ENCODE measurements at places on chromosomes 2 and 18.

GRCh38 chr2:46548103-46548486 lies 68.7 kb downstream of the TMEM247 start:
- DNase-seq = no peak

DNA sequence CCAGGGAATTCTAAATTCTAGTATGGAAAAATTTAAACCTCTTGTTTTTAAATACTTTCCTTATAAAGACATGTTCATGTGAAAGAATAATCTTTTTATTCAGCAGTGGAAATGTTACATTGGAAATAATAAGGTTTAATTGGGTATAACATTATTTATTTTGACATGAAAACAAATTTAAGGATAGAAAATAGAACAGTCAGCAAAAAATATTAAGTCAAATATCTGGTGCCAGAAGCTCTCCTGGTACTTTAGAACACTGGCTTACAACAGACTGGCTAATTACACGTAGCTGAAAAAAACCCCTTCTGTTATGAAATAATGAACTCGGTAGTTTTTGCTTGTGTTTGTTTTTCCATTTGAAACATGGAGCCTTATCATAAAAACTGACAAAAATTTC lies 447.9 kb downstream of the DSEL start:
- DNase-seq = no peak

GRCh38 chr2:241851325-241852115 lies 7.2 kb downstream of the PDCD1 start:
- DNase-seq = no peak

- no peak for DNase-seq
These were observed 39.4 kb downstream of the ACOXL start for GRCh38 chr2:110771547-110772382.

GRCh38 chr2:119008108-119008507 lies 66.1 kb downstream of the MARCO start:
- DNase-seq = no peak

- DNase-seq = peak; percentile 30
These were observed 17.6 kb downstream of the WNT10A start for GRCh38 chr2:218898109-218898878.

DNA sequence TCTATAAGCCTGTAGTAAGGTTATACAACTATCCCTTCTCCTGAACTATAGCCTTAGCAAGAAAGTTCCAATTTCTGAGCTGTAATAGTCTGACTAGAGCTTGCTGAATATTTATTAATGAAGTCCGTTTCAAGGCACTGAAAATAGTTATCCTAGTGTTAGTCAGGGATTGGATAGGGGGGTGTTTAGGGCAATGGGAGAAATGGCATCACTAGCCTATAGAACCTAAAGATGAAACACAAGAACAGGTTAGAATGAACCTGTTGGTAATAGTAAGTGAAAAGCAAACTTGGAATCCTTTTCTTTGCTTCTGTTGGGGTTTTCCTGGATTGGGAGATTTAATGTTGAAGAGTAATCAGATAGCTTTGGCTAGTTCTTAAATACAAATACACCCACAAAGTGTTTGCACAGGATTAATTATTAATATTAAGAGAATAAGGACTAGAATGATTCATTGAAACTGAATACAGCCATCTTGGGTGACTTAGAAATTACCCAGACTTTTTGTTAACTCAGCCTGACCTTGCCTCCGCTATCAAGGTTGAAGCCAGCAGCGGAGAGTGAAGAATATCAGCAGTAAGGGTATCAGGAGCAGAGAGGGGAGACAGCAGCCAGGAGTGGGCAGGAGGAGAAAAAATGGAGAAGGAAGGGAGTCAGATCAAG lies 14.4 kb downstream of the CCNT2 start:
- no peak for DNase-seq

DNA sequence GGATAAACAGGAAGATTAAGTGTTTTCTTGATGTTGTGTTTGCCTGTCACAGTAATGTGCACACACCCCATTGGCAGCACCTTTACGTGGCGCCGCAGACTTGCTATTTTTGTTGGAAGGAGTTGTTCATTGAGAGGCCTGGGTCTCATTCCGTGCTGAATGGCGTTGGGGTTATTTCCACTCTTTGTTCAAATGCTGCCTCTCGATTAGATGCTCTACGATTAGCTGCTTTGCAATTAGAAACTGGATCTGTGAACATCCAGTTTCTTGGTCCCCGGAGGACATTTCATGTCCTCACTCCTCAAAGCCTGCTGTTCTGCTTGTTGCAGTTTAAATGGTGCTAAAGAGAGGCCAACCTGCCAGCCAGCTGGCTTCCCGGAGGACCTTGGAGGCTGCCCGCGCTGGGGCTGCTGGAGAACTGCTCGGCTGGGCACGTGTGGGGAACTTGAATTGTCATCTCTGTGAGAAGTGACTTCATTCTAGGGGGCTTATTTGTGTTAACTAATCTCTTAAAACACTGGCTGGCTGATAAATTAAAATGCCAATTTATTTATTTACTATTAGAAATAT lies 117.4 kb upstream of the NABP1 start:
- DNase-seq = no peak

- DNase-seq = no peak
These were observed 67.4 kb downstream of the MOGAT1 start for GRCh38 chr2:222738809-222739208.

DNA sequence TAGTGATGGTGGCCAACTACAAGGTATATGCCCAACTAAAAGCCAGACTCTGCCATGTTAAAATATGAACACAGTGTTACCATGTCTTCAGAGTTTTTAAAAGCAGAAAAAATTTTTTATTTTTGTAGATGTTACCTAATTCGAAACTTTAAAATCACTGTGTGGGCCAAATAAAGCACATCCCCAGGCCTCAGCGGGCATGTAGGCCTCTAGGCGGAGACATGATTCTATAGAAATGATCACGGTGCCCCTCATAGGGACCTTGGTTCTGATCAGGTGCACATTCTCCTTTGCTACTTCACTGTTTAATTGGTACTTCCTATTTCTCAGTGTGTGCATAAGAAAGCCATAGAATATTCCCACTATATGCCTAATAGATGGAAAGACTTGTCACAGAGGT lies 349.2 kb downstream of the XIRP2 start:
- no peak for DNase-seq

DNA sequence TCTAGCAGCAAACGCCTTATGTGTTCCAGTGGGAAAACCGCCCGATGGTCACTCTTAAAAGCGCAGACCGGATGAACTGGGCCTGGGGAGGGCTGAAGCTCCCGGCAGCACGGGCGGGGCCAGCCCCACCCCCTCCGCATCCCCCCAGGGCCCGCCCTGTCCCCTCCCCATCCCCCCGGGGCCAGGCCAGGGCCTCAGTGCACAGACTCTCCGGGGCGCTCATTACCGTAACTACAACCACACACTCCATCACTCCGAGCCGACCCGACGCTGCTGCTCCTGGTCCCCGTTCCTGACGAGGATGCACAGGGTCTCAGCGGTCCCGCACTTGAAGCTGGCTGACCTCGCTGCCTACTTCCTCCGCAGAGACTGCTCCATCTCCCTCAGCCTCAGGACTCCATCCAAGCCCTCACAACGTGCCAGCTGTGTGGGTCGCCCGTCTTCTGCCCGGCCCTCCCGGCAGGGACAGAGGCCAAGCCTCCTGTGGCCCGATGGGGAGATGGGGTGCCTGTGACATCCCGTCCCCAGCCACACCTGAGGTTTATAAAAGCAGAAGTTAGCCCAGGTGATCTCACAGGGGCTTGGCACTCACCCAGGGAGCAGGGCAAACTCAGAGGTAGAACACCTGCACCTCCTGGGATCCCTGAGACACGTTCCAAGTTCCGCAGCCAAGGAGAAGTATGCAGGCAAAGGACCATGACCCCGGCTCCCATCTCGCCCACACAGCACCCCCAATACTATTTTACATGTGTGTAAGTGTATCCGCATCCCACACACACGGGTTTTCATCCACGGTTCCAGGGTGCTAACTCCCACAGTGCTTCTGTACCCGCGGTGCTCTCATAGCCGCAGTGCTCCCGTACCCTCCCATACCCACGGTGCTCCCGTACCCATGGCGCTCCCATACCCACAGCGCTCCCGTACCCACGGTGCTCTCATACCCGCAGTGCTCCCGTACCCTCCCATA lies 36.0 kb downstream of the SLC66A2 start:
- DNase-seq = no peak

DNA sequence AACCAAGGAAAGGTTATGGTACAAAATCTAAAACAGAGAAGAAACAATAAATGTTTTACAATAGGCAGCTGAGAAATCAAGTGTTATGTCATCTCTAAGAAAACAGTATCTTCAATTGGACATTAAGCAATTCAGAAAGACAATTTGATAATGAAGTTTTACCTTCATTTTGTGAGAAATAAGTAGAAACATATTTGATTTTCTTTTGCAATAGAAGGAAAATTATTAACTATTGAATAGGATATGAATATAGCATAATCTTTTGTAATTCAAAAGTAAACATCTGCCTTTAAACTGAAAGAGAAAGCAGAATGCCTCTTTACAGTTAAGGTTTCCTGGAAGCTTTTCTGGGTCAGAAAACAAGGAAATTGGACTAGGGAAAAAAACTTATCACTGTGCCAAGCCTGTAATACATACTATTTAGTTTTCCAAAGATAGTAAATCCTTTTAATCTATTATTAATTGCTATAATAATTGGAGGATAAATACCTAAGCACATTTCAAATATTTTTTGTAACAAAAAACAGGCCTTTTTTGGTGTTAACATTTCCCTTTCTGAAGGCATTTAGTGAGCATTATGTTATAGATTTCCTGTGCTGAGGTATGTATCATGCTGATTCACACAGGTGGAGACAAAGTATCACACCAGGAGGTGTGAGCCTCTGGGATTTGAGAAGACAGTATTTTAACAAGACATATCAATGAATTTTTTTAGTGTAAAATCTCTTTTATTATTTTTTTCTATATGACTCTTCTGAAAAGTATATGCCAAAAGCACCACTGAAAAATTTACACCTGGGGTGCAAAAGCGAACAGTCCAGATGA lies 947.0 kb upstream of the CDH2 start:
- DNase-seq = no peak

DNA sequence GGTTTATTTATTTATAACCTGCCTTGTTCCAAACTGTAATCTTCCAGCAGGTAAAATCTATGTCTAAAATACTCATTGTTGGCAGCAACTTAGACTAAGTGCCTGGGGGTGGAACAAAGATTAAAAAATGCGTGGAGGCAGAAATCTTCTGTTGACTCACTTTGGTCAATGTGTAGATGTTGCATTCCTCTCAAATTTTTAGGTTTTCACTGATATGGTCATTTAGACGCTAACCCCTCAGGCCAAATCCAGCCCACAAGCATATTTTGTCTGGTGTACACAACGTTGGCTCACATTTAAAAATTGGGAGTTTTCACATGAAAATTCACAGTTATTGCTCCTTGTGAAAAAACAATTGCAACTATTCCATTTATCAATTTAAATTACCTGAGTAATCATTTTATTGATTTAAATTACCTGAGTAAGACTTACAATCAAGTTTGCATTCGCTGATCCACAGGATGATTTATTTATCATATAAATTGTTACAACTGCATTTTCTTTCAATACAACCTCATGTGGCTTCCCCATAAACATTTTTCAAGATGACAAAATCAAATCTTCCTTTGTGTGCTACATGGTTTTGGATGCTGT lies 564.2 kb downstream of the TSN start:
- no peak for DNase-seq

DNA sequence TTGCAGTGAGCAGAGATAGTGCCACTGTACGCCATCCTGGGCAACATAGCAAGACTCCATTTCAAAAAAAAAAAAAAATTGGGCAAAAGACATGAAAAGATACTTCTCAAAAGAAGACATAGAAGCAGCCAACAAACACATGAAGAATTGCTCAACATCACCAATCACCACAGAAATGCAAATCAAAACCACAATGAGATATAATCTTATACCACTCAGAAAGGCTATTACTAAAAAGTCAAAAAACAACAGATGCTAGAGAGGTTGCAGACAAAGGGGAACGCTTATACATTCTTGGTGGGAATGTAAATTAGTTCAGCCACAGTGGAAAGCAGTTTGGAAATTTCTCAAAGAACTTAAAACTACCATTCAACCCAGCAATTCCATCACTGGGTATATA lies 43.1 kb upstream of the CHAC2 start:
- peak; percentile 34 for DNase-seq

- no peak for DNase-seq
These were observed 309.5 kb downstream of the NDUFA10 start for GRCh38 chr2:239715606-239716005.

DNA sequence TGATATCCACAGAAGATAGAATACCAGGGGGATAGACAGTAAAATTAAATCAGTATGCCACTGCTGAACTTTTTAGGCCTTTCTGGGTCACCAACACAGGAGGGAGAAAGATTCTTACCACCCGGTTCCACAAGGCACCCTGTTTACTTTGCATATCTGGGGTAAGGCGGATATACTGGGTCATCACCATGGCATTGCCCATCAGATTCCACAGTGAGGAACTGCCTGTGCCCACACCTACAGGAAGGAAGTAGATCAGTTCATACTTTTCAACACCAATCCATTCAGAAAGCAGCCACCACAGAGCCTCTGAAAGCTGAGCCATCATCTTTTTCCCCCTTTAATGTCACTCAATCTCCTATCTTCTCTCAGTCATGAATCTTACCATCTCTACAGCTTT lies 2.0 kb downstream of the LMAN2L start:
- DNase-seq = no peak

- DNase-seq = peak; percentile 89
These were observed 11.8 kb upstream of the ATOH8 start for GRCh38 chr2:85741833-85742455.

- no peak for DNase-seq
These were observed 3.7 kb downstream of the IL1RL2 start for GRCh38 chr2:102190430-102191107.

GRCh38 chr2:217063238-217063755 lies 203.4 kb upstream of the TNP1 start:
- no peak for DNase-seq

- DNase-seq = no peak
These were observed 32.2 kb upstream of the RBM44 start for GRCh38 chr2:237766340-237766739.

All from brain microvascular endothelial cell (primary cell).